ENCODE measurements at places on chromosomes 2 and 18.

GRCh38 chr2:190718652-190719526 is 70.0 kb downstream of the NAB1 start:
- DNase-seq, result no peak

- no peak for DNase-seq
Measured at GRCh38 chr18:36460854-36461253, 163.3 kb downstream of the FHOD3 start.

GRCh38 chr2:228181098-228182019 is at the start of gene SPHKAP:
TSS of gene SPHKAP (minus strand) at chr2:228181687. CDS start at chr2:228181598, 89 bp downstream.
- DNase-seq, result no peak

DNA sequence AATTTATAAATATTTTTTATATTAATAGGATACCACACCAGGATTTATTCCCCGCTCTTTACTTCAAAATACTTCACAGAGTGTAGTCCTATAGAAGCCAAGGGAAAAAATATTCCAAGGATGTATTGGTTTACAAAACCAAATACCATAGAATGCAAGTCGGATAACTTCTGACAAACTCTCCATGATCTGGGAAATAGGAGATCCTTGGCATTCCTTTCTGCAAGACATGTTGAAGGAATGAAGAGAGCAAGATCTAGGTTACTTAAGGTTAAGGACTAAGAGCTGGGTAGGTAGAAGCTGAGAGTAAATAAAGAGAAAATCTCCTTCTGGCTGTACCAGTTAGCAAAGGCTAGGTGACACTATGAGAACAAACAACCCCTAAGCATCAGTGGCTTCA is 141.2 kb downstream of the LRATD1 start:
- no peak for DNase-seq

DNA sequence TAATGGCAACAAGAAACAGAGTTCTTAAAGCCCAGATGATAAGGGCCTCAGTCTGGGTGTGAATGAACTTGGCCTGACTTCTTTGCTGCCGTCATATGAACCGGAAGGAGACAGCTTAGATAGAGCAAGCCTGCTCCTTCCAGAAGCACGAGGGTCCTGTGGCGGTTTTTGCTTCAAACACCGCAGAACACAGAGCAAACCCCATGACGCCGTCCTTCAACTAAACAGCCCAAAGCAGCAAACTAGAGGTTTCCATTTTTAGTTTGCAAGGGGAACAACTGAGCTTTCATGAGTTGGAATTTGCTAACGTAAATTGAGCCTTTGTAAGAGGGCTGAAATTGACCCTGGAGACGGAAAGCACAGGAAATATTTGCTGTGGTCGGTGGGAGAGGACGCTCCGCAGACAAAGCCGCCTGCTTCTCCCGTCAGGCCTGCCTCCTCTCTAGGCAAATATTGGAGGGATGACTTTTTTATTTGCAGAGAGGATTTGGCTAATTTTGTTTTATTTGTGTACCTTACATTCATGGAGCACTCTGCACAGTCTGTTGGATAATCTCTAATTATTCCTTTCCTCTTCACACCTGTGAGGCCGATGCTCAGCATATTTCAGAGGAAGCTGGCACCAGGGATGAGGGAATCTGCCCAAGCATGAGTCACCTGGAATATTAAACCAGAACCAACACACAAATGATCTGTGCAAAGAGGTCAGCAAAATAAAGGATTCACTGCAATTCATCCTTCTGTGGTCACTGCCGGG is 134.0 kb upstream of the NCK2 start:
- no peak for DNase-seq

GRCh38 chr2:211270257-211270656 is 713.9 kb downstream of the CPS1 start:
- DNase-seq, result no peak

GRCh38 chr2:109346601-109347228 is 217.7 kb downstream of the SH3RF3 start:
- DNase-seq, result no peak

GRCh38 chr2:121003391-121003790 is 267.7 kb downstream of the GLI2 start:
- no peak for DNase-seq

GRCh38 chr2:120285056-120285455 is 32.4 kb downstream of the RALB start:
- no peak for DNase-seq
